ENCODE measurements at places on chromosomes 7 and 10.

DNA sequence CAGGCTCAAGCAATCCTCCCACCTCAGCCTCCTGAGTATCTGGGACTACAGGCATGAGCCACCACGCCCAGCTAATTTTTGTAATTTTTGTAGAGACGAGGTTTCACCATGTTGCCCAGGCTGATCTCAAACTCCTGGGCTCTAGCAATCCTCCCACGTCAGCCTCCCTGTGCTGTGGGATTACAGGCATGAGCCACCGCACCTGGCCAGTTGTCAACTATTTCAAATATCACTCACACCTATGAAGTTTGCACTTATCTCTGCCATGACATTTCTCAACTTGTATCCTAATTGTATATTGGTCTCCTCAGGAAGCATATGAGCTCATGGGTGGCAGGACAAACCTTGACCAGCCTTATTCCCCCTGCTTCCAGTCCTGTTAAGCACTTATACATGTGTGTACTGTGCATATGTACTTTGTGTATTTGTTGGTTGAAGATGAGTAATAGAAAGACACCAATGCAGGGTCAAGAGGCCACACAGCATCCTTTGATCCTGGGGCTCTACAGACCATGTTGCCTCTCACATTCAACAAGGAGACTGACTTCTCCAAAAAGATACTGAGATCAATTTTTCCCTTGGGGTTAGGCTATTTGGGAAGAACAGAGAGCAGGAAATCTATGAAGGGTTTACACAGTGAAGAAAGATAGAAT lies 82.2 kb downstream of the SLC16A9 start:
- DNase-seq: no peak

GRCh38 chr10:27815846-27816245 lies 70.2 kb upstream of the MKX start:
- DNase-seq: no peak

- DNase-seq: no peak
These were observed 301.3 kb downstream of the PHTF2 start for GRCh38 chr7:78099715-78100394.

- no peak for DNase-seq
These were observed 277.4 kb downstream of the PARD3 start for GRCh38 chr10:34537629-34538231.

- DNase-seq: no peak
These were observed 832 bp downstream of the XRCC2 start for GRCh38 chr7:152674860-152675758.

DNA sequence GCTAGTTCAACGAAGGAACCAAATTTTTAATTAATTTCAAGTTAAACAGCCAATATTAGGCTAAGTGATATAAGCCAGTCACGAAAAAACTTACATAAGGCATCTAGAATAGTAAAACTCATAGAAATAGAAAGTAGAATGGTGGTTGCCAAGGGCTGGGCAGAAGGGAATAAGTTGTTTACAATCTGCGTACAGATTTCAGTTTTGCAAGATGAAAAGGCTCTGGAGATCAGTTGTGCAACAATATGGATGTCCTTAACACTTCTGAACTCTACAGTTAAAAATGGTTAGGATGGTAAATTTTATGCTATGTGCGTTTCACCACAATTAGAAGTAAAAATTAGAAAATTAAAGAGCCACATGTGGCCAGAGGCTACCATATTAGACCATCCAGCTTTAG lies 13.3 kb downstream of the SCRN1 start:
- DNase-seq: no peak

DNA sequence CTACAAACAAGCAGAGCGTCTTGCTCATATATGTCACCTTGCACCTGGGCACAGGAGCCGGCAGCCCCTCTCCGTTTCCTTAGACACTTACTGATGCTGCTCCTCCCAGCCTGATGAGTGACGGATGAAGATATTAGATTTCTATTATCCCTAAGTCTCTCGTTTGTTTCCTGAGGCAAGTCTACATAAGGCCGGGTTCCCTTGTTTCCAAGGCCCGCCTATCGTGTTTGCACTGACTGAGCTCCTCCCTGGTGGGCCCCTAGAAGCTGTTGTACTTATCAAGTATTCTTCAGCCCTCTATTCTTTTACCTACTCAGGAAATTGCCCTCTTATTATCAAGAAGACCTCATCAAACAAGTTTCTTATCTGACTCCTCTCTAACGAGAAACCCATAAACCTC lies 18.5 kb downstream of the SH3PXD2A start:
- DNase-seq: no peak

DNA sequence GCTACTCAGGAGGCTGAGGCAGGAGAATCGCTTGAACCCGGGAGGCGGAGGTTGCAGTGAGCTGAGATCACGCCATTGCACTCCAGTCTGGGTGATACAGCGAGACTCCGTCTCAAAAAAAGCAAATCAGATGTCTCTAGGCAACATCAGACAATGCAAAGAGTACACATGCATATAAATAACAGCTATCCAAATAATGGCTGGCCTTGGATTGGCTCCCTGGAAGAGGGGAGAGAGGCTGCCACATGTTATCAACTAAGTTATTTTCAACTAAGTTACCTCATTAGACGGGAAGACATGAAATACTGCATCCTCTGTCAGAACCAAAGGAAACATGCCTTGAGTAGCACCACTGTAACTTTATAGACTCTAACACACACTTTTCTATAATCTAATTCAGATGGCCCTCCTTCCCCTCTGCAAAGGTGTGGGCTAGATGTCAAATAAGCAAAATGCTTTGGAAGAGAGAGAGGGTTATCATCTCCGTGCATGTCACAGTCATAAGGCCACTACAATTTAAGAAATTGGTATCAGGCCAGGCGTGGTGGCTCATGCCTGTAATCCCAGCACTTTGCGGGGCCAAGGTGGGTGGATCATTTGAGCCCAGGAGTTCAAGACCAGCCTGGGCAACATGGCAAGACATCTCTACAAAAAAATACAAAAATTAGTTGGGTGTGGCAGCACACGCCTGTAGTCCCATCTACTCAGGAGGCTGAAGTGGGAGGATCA lies 22.5 kb upstream of the SPOCK2 start:
- no peak for DNase-seq

DNA sequence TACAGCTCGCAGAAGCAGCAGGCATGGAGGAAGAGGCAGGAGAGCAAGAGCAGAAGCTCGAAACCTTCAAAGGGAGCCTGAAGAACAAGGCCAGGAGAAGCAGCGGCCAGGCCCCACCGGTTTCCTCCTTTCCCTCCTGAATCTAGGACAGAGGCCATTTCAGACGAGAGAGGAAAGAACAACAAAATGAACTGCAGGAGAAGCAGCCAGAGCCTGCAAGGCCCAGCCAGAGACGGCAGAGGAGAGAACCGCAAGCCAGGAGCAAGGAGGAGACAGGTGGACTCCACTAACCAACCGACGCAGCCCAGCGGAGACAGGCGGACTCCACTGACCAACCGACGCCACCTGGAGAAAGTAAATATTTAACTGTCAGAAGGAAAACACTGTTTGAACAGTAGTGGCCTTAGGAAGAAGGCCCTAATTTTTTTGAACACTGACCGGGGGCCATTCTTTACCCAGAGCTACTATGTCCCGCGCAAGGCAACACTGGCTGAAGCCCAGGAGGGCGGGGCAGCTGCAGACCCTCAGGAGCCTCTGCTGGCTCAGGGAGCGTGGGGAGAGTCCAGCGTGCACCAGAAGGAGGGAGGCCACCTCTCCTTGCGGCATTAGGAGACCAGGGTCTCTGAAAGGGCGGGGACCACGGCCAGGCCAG lies 559.2 kb downstream of the PTPRN2 start:
- no peak for DNase-seq

DNA sequence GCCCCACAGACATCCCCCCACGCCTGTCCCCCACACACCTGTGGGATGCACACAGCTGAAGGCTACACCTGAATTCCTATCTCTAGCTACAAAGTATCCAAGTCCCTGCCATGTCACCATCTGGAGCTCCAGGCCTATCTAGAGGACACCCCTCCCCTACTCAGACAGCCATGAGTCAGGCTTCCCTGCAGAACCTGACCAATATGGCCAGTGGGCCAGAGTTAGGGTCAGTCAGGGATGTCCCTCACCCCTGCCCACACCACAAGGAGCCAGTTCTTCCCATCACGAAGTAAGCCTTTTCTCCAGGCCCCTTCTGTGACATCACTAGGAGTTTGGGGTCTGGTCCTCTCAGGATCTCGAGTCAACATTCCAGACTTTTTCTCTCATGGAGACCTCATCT lies 10.6 kb upstream of the SLC18A3 start:
- no peak for DNase-seq

DNA sequence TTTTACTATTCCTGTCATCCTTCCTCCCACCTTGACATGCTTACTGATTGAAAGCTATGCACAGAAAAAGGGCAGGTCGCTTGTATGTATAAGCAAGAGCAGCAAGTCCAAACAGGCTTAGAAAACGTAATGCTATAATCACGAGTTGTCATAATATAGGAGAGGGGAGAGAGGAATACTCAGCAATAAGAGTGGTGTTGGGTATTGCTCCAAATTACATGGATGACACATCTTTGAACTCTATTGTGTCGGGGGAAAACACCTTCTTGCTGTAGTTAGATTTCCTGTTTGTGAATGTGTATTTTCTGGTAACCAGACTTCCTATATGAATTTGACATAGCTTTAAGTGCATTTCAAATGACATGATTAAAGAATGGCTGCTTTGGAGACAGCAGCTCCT lies 7.5 kb downstream of the MET start:
- no peak for DNase-seq

- no peak for DNase-seq
These were observed 61.0 kb downstream of the SND1 start for GRCh38 chr7:127713006-127713405.

GRCh38 chr10:113019692-113020474 lies 69.8 kb downstream of the TCF7L2 start:
- DNase-seq: no peak

DNA sequence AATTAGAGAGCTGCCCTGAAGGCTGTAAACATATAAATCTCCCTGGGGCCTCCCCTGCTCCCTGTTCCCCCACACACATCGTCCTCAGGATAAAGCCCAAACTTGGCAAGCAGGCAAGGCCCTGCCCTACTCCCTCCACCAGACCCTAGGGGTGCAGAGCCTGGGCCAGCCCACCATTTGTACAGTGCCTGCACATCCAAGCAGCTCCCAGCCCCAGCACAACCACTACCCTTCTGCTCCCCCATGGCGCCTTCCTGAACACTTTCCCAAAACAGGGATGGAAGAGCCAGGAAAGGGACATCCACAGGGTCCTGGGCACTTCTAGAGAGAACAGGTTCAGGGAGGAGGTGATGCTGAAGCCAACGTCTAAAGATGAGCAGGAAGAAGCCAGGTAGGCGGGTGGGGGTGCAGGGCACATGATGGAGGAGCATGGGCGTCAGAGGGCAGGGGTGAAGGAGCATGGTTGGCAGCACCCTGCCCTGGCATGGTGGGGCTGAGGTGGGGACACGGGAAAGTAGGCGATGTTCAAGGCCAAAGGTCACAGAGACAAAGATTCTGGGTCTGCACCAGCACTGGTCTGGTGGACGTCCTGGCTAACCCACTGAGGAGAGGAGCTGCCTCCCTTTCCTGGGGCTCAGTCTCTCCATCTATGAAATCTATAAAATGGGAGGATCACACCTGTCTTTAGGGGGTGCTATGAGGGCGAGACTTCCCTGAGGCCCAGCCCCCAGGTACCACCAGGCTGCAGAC lies 140.6 kb downstream of the ARHGAP22 start:
- DNase-seq: no peak

DNA sequence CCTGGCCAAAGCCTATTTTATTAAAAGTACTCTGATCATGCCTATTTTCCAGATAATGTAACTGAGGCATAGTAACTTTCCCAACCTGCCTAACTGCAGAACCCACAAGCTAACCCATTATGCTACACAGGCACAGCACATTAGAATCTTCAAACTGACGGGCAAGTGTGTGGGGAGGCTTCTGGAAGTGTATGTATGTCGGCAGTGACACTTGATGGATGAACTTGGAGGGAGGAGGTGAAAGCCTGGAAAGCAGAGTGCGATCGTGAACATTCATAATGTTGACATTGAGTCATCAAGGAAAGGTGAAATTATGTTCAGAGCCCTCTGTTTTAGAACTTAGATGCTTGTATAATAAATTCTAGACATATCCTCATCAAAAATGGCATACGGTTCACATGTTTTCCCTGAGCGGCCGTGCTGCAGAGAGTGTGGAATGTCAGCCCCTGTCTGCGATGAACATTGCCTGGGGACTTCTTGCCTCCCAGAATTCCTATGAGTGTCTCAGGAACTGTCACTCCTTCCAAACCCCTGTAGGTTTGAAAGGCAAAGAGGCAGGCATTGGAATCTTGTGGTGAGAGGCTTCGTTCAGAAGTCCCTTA lies 102.4 kb downstream of the SLIT1 start:
- no peak for DNase-seq

DNA sequence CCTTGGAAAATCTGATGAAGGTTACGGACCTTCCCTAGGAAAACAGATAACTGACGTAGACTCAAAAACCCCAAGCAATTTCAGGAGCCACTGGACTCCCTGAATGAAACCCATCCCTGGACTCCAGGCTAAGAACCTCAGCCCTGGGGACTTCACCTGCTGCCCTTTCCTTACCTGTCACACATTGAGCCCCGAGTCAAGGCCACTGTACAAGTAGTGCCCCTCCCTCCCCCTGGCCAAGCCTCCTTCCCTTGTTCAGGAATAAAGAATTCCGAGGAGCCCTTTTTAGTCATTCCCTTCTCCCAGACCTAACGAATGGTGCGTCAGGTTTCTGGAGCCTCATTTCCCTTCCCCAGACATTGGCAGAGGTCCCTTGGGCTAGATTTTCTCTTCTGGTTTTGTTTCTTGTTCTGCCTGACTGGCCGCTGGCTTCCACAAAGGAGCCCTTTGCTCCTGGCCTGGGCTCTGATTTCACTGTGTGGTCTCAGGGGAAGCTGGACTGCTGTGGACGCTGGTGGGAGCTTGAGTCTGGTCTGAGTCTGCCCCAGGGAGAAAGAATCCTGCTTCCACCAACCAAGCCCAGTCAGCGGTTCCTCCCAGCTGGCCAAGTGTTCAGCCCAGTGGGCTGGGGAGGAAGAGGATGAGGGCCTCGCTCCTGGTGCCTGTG lies 31.7 kb downstream of the ZNF775 start:
- DNase-seq: no peak

DNA sequence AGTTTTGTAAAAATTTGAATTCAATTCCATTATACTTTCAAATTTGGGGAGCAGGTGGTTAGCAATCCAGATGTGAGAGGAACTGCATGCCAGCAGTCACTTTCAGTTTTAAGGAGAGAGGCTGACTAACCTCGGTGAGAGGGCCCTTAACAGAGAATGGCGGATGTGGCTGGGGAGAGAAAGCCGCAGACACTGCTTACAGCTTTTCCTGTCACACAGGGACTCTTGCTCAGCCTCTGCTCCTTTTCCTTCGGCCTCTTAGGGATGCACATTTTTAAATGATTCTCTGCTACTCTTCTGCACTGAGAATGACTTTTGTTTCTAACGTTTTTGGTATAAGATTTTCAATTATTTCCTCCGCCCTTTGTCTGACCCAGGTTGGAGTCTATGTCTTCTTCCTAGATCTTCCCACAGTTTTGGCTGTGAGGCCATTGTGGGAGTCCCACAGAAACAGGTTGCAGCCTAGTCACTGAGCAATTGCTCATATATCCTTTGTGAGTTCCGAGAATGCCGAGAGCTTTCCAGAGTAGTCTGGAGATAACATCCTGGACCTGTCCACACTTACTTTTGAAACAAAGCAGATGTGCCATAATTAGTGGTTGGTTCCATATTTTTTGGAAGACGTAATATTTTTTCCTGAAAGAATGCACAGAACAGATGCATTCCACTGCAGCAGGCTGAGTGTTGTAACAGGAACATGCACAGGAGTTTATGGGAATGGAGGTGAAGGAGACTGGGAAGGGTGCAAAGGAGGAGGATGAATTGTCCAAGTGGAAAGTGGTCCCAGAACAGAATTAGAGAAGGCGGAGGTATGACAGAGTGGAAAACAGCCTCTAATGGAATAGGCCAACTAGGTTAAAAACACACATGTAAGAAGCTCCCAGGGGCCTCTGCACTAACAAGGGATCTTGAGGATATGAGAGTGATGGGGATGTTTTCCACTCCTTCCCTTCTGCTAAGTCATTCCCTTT lies 168.0 kb upstream of the ZNF32 start:
- peak; percentile 54 for DNase-seq
